NCI-H1105 treated with DMSO at 0.1 percent for 48 hours (cell line): ENCODE measurements at places on chromosomes 16 and 17.
A peak's percentile ranks its signal among the peaks of the same experiment; 100 is the strongest.

- DNase-seq, result no peak
Observed at GRCh38 chr17:2955931-2956582, 107.3 kb downstream of the OR1D5 start.

GRCh38 chr17:492022-492413, 139.4 kb upstream of the RPH3AL start:
- DNase-seq, result no peak

DNA sequence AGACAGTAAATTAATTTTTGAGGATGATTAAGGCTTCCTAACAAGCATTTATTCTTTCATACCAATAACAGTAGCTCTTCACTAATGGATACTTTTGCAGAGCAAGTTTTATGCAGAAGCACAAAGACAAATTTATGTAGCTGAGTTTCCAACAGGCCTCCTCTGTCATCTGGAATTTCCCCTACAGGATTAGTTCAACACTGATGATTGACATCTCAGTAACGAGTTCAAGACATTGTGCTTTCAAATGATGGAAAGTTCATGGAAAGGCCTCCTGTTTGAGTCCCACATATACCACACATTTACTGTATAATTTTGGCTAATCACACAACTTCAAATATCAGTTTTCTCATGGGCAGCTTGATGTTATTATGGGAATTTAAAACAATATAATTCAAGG, 40.6 kb downstream of the ABCA10 start:
- no peak for DNase-seq

GRCh38 chr17:33263396-33263795, 29.7 kb downstream of the ASIC2 start:
- DNase-seq, result no peak

- DNase-seq, result no peak
Observed at GRCh38 chr16:63614429-63614828, 1507.4 kb downstream of the CDH11 start.

DNA sequence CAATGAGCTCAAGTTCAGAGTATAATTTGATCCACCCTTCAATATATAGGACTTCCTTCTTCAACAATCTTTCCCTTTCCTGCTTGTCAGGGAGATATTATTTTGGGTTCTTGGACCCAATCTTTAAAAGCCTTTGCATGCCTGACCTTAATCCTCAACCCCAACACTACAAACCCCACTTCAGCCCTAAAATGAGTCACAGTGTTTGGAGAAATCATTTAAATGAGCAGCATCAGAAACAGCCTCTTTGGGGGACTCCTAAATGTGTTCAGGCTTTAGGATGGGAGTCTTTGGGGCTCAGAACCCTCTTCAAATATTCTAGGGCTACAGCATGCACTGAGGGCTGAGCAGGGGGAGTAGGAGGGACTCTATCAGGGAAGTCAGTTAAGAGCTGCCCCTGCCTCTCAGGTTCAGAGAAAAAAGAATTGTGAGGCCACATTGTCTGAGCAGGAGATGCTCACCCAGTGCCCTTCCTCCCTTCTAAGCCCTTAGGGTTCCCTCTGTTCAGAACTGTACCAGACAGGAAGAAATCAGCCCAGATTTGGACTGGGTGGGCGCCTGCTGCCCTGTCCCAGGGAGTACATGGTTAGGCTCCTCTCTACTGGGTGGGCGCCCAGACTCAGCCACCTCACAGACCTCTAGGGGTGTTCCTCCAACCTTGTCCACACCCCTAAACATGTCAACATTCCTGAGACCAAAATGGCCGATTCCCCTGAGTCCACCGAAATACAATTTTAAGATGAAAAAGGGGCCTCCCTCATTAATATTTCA, 5.0 kb downstream of the NEUROD2 start:
- no peak for DNase-seq

- DNase-seq, result no peak
Observed at GRCh38 chr17:50691550-50692447, 15.9 kb downstream of the ANKRD40 start.

GRCh38 chr16:86477642-86478041, 32.7 kb upstream of the FOXF1 start:
- no peak for DNase-seq

- no peak for DNase-seq
Observed at GRCh38 chr17:44130693-44131349, 7.4 kb upstream of the HDAC5 start.

GRCh38 chr17:57892820-57893595, 43.2 kb upstream of the MRPS23 start:
- DNase-seq, result no peak

GRCh38 chr17:8709006-8709405, 35.6 kb downstream of the CCDC42 start:
- no peak for DNase-seq

- peak; percentile 2 for DNase-seq
Observed at GRCh38 chr17:58277107-58277801, 3.5 kb downstream of the MPO start.

- no peak for DNase-seq
Observed at GRCh38 chr17:76672270-76672851, 28.8 kb upstream of the ST6GALNAC1 start.

- DNase-seq, result no peak
Observed at GRCh38 chr16:56297684-56298083, 106.4 kb downstream of the GNAO1 start.
